ENCODE measurements at places on chromosomes 12 and 14. TPM values are rescaled to one million over a fixed set of nuclear protein-coding genes. Genes with fewer than 3 reads are reported as not detected.

Gene EMP1
- 230 TPM for total RNA-seq

Gene GZMB
- total RNA-seq = not detected

Gene PLEKHD1
- total RNA-seq = 0.05 TPM

Gene TAPBPL
- total RNA-seq = 9.3 TPM

Gene EML5
- 0.54 TPM for total RNA-seq

Gene KCNMB4
- total RNA-seq = not detected

Gene SUOX
- 6.3 TPM for total RNA-seq

Gene GCH1
- 8.6 TPM for total RNA-seq

Gene RIN3
- 19.3 TPM for total RNA-seq

Gene GUCY2C
- not detected for total RNA-seq

Gene PTGDR
- total RNA-seq = not detected

Gene TGM1
- 16.9 TPM for total RNA-seq

Gene MIS18BP1
- 31.6 TPM for total RNA-seq

Gene ETV6
- total RNA-seq = 19.3 TPM

Gene KRT78
- not detected for total RNA-seq

Gene KRT82
- not detected for total RNA-seq

Gene ST8SIA1
- total RNA-seq = 4.7 TPM

Gene PRIM1
- 3.5 TPM for total RNA-seq

Gene CLEC12A
- not detected for total RNA-seq
